Central memory CD8-positive, alpha-beta T cell (primary cell): ENCODE measurements at places on chromosomes 4 and X.

GRCh38 chr4:83019794-83020494, 9.3 kb upstream of the LIN54 start:
- no peak for DNase-seq

DNA sequence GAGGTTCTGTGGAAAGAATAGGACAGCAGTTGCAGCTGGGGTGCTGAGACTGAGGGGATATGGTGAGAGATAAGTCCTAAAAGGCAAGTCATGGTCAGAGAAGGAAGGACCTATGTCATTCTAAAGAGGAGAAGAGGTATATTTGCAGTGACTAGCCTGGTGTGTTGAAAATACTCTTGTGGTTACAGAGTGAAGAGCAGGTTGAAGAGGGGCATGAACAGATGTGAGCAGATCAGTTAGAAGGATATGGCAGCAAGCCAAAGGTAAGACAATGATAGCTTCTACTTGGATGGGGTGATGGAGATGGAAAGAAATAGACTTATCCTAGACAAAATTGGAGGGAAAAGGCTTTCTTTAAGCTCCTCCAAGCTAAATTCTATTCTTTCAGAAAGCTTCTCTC, 469.8 kb upstream of the CPEB2 start:
- no peak for DNase-seq

GRCh38 chr4:182826391-182826790, 90.8 kb downstream of the DCTD start:
- no peak for DNase-seq

DNA sequence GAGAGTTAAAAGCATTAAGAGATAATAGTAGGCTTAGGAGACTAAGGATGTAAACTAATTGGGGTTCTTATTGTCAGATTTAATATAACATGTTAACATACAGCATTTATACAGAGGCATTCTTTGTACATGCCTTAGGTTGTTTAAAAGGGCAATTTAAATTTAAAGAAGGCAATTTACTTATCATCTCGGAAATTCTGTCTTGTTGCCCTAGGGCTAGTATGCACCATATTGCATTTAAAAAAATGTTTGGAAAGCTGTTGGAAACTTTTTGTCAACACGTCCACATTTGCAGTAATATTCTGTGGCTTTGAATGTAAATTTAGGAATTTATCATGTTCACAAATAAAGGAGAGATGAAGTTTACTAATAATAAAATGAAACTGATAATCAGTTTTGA, 25.5 kb downstream of the GALNT7 start:
- no peak for DNase-seq

DNA sequence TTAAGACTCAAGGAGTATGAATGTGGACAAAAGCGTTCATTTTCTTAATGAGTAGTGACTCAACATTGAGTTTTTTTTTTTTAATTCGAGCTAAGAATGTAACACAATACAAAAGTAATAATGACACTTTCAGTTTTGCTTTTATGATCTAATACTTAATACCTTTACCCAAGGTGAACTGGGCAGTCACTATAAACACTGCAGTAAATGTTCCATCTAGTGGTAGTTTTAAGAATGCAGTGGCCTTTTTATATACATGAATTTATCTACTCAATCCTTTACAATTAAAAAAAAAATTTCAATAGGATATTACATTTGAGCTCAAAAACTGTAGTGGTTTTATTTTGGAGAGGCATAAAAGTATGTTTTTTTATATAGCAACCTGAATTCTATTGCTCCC, 33.9 kb downstream of the PDK3 start:
- DNase-seq, result no peak

DNA sequence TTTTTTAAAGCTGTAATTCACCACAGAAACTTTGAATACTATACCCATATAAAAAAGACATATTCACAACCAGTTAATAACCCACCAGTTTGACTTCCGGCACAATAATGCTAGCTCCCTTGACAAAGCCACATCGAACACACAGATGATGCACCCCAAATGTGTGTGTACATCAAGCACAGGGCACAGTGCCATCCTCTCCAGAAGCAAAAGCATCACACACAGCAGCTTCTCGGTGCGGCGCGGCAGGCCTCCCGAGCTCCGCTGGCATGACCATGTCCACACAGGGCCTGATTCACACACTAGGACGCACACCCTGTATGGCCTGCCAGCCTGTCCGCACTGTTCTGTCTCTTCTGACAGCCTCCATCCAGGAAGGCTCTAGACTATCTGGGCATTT, 88.0 kb downstream of the LEF1 start:
- DNase-seq, result no peak
